Body of pancreas (tissue), 4 donors: ENCODE measurements at places on chromosomes 4 and X. TPM values are rescaled to one million over a fixed set of nuclear protein-coding genes. Genes with fewer than 3 reads are reported as not detected.

CENPVL1 gene
- total RNA-seq, result not detected

STK32B gene
- 4.9 TPM for total RNA-seq

SNCA gene
- 9.3 TPM for total RNA-seq

MAGIX gene
- 13.2 TPM for total RNA-seq

PPBP gene
- total RNA-seq, result not detected

GAGE13 gene
- not detected for total RNA-seq

DNA sequence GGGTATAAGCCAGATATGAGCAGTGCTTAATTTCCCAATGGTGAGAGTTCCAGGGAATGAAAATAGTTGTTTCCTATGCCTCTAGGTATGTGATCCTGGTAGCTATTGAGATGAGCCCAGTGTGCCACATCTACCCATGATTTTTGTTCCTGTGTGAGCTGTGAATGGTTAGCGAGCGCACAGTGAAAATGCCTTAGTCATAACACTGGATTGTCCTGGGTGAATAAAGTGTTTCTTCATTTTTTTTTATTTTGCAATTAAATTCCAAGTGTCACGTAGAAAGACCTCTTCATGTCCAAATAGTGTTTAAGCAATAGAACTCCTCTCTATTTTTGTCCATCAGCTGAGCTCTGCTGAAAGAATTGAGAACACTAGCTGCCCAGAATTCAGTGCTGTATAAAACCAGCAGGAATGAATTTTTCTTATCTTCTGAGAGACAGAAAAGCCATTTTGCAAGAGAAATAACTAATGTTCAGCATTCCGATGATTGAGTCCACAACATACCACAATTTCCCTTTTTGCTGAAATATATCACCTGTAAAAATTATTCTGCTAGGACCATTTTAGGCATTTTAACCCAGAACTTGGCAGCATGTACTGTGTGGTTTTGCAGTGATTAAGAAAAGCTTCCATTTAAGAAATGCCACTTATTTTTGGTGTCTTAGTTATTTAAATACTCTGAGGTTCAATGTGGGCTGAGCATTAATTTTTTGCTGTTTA lies 5.6 kb downstream of the MAOA start:
- no peak overlapping the region for H3K4me3 ChIP-seq
- H3K36me3 ChIP-seq, result no peaks in the 10 kb centered on the region
- H3K27ac ChIP-seq, result peak overlapping the region; percentile 25
- no peaks in the 10 kb centered on the region for H3K27me3 ChIP-seq

DNA sequence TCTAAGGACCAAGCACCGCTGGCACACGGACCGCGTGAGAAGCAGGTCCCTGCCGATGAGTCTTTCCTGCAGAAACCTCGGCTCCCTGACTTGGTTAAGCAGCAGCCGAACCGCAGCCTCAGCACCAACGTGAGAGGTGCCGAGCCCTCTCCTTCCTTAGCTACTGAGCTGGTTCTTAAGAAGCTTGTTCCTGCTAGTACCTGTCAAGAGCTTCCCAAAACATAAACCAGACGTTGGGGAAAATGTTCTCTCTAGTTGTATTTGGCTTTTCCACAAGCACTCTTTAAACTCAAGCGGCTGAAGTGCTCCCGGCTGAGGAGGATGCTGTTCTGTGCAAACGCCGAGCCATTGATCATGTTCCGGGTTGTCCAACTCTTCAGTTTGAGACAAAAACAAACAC lies 29.3 kb upstream of the TLR3 start:
- H3K27me3 ChIP-seq, result no peaks in the 10 kb centered on the region
- no peaks in the 10 kb centered on the region for H3K4me1 ChIP-seq
- H3K4me3 ChIP-seq, result no peak overlapping the region
- H3K27ac ChIP-seq, result no peak overlapping the region

- no peak overlapping the region for H3K27ac ChIP-seq
- no peak for DNase-seq
- H3K4me3 ChIP-seq, result no peak overlapping the region
These were observed 85.7 kb downstream of the TEX13C start for GRCh38 chrX:125405339-125405738.

DNA sequence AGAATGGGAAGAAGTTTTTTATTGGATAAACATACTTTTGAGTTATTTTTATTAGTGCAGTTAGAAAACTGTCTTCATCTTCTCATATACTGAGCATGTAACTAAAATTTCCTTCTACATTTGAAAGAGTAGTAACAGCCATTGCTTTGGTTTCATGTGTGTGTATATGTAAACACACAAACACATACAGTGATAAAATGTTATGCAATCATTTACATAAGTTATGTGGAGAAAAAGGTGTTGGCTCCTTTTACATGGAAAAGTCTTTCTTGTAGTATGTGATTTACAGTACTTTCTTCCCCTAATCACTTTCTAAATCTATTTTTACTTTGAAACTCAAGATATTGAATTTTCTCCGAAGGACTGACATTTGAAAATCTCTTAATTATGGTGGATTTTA lies 194.3 kb upstream of the PACRGL start:
- no peaks in the 10 kb centered on the region for H3K36me3 ChIP-seq
- no peak overlapping the region for H3K27ac ChIP-seq
- H3K27me3 ChIP-seq, result no peaks in the 10 kb centered on the region
- DNase-seq, result no peak

DNA sequence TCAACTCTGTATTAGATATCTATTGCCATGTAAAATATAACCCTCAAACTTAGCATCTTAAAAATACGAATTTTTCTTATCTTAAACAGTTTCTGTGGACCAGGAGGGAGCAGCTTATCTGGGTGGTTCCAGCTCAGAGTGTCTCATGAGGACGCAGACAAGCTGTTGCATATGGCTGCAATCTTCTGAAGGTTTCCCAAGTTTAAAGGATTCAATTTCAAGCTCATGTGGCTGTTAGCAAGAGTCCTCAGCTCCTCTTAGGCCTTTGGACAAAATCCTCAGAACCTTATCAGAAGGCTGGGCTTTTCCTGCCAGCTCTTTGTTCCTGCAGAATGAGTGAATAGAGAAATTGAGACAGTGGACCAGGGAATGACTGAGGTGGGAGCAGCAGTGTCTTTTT lies 2.8 kb upstream of the CTSO start:
- no peak overlapping the region for H3K27ac ChIP-seq
- no peak for DNase-seq
- H3K4me3 ChIP-seq, result no peak overlapping the region
- no peaks in the 10 kb centered on the region for H3K27me3 ChIP-seq
- H3K4me1 ChIP-seq, result no peaks in the 10 kb centered on the region

GRCh38 chr4:42150653-42151567 lies 1.5 kb downstream of the BEND4 start:
- no peak for DNase-seq
- no peaks in the 10 kb centered on the region for H3K27me3 ChIP-seq
- no peak overlapping the region for H3K4me3 ChIP-seq
- peaks cover 21% of the 10 kb centered on the region for H3K4me1 ChIP-seq
- H3K36me3 ChIP-seq, result no peaks in the 10 kb centered on the region

- no peaks in the 10 kb centered on the region for H3K4me1 ChIP-seq
- no peak overlapping the region for H3K27ac ChIP-seq
- H3K27me3 ChIP-seq, result no peaks in the 10 kb centered on the region
These were observed 115.9 kb downstream of the RAB28 start for GRCh38 chr4:13368217-13368616.

DNA sequence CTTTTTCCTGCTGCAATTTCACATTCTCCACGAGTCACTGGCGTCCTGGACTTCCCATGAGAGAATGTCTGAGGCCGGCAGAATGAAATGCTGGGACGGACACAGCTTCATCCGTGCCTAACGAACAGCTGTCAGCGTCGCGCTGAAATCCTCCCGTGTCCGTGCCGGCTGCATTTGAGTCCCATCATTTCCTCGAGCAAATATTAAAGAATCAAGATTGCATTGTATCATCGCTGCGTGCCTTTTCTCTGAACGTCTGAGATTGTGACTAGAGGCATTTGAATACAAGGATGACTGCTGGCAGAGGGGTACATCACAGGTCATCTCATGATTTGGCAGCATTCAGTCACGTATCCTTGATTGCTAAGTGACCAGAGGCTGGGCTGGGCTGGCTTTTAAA lies 279.9 kb downstream of the ASMT start:
- H3K27ac ChIP-seq, result no peak overlapping the region
- no peak overlapping the region for H3K4me3 ChIP-seq
- no peaks in the 10 kb centered on the region for H3K4me1 ChIP-seq
- DNase-seq, result no peak

- H3K27ac ChIP-seq, result no peak overlapping the region
- H3K27me3 ChIP-seq, result no peaks in the 10 kb centered on the region
- H3K4me1 ChIP-seq, result no peaks in the 10 kb centered on the region
- H3K36me3 ChIP-seq, result no peaks in the 10 kb centered on the region
These were observed 49.0 kb upstream of the TRAM1L1 start for GRCh38 chr4:117134386-117134785.

DNA sequence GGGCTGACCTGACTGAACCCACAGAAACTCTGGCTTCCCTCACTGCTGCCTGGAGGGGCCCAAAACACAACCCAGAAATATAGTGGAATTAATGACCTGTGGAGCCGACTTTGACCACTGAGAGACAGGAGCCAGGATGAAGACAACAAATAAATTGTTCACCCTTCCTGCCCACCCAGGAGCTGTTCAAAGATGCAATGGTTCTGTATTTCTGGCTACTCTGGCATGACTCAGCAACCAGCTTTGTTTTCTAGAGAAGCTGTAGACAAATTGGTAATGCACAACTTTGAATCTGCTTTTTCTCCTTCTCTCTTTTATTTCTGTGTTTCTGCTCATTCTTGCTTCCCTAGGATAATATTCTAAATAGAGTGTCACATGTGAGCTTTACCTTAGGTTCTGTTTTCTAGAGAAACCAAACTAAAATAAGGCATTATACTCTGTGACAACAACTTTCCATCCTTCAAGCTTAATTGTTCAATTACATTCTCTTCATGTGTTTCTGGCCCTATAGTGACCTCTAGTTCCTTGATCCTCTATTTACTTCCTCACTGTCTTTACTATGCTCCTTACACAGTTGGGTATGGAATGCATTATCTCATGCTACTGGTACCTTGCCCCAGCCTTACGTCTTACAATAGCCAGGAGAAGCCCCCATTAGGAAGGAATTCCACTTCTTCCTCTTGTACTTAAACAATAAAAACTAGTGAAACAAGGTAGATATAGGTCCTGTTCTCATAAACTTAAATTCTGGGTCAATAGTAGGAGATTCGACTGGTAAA lies 6.5 kb upstream of the PRKG2 start:
- H3K4me1 ChIP-seq, result no peaks in the 10 kb centered on the region
- no peaks in the 10 kb centered on the region for H3K27me3 ChIP-seq
- no peak overlapping the region for H3K4me3 ChIP-seq

- H3K4me1 ChIP-seq, result peaks cover 18% of the 10 kb centered on the region
- no peaks in the 10 kb centered on the region for H3K27me3 ChIP-seq
- no peak for DNase-seq
These were observed 2.7 kb downstream of the CPLX1 start for GRCh38 chr4:823176-823760.

GRCh38 chr4:80092847-80093246 lies 19.8 kb upstream of the ANTXR2 start:
- no peak for DNase-seq
- H3K4me3 ChIP-seq, result no peak overlapping the region
- H3K27me3 ChIP-seq, result no peaks in the 10 kb centered on the region
- no peaks in the 10 kb centered on the region for H3K36me3 ChIP-seq

DNA sequence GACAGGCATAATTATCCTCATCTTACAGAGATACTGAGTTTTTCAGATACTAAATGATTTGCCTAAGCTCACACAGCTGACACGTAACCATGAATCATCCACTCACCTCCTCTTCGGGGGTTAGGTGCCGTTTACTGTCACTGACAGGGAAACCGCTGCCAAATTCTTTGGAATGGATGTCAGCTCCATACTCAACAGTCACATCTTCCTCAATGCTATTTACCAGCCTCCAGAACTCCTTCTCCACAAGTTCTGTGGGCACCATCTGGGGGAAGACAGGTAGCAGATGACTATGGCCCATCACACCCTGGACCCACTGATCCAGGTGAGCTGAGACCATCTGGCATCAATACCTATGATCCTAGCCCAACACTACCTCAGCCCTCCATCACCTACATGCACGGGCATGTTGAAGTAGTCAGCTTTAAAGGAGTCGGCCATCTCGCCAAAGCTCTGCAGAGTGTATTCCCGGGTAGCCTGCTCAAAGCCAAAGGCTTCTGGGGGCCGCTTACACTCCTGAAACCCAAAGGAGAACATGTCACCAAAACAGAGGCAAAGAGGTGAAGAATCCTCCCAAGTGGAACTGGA lies 13.5 kb downstream of the KDM5C start:
- H3K36me3 ChIP-seq, result peaks cover 24% of the 10 kb centered on the region
- DNase-seq, result no peak
- H3K27me3 ChIP-seq, result no peaks in the 10 kb centered on the region
- no peak overlapping the region for H3K27ac ChIP-seq

DNA sequence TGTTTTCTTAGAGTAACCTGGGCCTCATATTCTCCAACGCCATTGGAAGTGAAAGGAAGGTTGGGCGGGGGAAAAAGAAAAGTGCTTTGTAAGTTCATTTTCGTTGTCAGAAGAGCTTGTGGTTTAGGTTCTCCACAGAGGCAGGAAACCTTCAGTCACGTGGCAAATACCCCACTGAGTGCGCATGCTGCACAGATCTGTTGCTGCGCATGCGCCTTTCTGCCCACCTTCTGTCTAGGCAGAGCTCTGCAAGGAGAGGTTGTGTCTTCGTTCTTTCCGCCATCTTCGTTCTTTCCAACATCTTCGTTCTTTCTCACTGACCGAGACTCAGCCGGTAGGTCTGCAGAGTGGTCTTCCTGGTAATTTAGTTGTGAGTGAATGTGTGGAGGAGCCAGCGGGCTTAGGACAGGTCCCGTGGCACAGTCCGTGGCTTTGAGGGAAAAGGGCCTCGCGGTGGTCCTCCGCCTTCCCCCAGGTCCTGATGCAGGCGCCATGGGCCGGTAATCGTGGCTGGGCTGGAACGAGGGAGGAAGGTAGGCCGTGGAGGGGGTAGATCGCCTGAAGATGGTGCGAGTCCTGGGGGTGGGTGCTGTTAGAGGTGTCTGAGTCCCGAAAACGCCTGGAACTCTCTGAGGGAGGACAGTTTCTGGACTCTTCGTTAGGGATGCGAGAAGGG lies at the start of gene PAGE5:
PAGE5 (plus strand) TSS at position 228 of the 676 bp plus-strand sequence. CDS start 1,037 bp downstream, outside the sequence.
- no peaks in the 10 kb centered on the region for H3K27me3 ChIP-seq
- H3K4me3 ChIP-seq, result no peak within 1 kb of the TSS
- no peaks in the 10 kb centered on the region for H3K4me1 ChIP-seq
- H3K27ac ChIP-seq, result no peak within 1 kb of the TSS
- no peak for DNase-seq

- H3K4me1 ChIP-seq, result peaks cover 31% of the 10 kb centered on the region
- H3K4me3 ChIP-seq, result peak overlapping the region; percentile 100
- no peak for DNase-seq
These were observed 461 bp downstream of the FBXW7 start for GRCh38 chr4:152535360-152535902.

GRCh38 chr4:72486991-72487390 lies 82.0 kb downstream of the ADAMTS3 start:
- no peaks in the 10 kb centered on the region for H3K27me3 ChIP-seq
- no peak for DNase-seq
- H3K4me3 ChIP-seq, result no peak overlapping the region
- H3K4me1 ChIP-seq, result no peaks in the 10 kb centered on the region
